ENCODE measurements at places on chromosomes 4 and X.

DNA sequence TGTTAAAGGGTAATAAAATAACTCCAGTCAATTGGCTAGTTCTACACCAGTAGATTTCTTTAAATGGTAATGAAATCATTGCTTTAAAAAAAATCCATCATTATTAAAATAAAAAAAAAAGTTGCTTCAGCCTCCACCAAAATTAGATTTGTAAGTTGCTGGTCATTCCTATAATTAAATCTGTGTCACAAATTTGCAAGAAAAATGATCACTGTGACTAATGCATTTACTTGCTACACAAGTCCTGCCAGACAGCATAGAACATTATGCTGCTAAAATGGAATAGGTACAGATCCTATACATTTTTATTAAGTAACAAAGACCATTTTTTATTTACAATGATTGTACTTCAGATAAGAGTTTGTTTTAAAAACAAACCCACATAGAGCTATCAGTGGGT, 85.8 kb downstream of the SLC10A7 start:
- no peaks in the 10 kb centered on the region for H3K36me3 ChIP-seq
- no peaks in the 10 kb centered on the region for H3K27me3 ChIP-seq
- DNase-seq: no peak
- no peaks in the 10 kb centered on the region for H3K4me1 ChIP-seq
- no peak overlapping the region for H3K27ac ChIP-seq

DNA sequence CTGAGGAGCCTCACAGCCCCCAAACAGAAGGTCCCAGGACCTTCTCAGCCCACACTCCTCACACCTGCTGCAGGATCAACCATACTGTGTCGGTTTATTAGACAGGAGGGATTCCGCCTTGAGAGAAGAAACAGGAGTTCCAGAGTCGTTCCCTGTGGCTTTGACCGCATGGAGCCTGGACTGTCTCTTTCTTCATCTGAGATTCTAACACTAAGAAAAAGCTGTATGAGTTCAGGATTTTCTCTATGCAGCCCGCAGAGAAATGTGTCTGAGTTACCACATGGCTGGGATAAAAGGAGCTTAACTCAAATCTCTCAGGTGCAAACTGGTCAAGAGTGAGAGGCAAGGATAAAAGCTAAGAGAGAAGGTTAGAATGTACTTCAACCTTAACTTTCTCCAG, 126.7 kb downstream of the AFAP1 start:
- H3K4me3 ChIP-seq: no peak overlapping the region
- H3K27me3 ChIP-seq: no peaks in the 10 kb centered on the region
- peaks cover 6% of the 10 kb centered on the region for H3K4me1 ChIP-seq

- no peak overlapping the region for H3K4me3 ChIP-seq
- no peaks in the 10 kb centered on the region for H3K36me3 ChIP-seq
- DNase-seq: no peak
- no peaks in the 10 kb centered on the region for H3K27me3 ChIP-seq
Observed at GRCh38 chrX:117053260-117053659, 590.5 kb upstream of the CT83 start.

DNA sequence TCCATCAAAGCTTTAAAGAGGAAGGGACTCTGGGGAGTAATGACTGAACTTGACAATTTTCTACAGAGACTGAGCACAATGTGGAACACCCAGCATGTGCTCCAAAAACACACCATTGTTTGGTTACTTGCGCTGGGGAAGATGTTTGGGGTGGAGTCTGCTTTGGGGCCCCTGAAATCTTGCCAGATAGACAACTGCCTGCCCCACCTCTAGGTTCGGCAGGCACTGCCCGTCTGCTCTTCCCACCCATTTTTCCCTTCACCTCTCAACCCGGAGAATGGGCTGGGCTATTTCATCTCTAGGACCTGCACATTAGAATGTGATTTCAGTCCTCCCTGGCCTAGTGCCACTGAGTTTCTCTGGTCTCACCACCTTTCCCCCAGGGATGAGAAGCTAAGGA, 41.9 kb downstream of the TSC22D3 start:
- no peaks in the 10 kb centered on the region for H3K36me3 ChIP-seq
- no peak overlapping the region for H3K4me3 ChIP-seq
- no peaks in the 10 kb centered on the region for H3K4me1 ChIP-seq
- H3K27me3 ChIP-seq: no peaks in the 10 kb centered on the region
- DNase-seq: no peak

DNA sequence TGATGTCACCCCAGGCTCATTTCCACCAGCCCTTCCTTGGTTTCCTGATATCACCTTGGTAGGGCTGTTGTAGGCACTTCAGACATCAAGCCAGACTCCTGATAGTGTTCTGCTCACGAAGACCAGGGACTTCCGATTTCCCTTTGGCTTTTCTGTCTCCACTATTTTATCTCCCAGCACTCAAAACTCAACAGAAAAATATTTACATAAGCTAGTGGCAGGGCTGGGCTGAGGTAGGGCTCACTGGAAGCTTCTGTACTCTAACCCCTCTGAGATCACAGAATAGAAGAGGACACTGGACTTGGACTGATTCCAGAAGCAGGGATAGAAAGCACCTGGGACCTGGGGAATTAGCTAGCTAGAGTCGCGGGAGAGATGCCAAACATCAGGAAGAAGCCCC, 34.4 kb upstream of the EFNB1 start:
- H3K36me3 ChIP-seq: no peaks in the 10 kb centered on the region
- DNase-seq: no peak
- no peaks in the 10 kb centered on the region for H3K4me1 ChIP-seq

- no peaks in the 10 kb centered on the region for H3K27me3 ChIP-seq
- no peaks in the 10 kb centered on the region for H3K36me3 ChIP-seq
- H3K27ac ChIP-seq: no peak overlapping the region
- no peaks in the 10 kb centered on the region for H3K4me1 ChIP-seq
Observed at GRCh38 chr4:133320576-133321170, 171.6 kb downstream of the PCDH10 start.

GRCh38 chrX:115226929-115227328, 7.0 kb downstream of the LRCH2 start:
- DNase-seq: no peak
- H3K4me3 ChIP-seq: no peak overlapping the region
- H3K27ac ChIP-seq: no peak overlapping the region
- H3K27me3 ChIP-seq: no peaks in the 10 kb centered on the region
- H3K4me1 ChIP-seq: no peaks in the 10 kb centered on the region
- no peaks in the 10 kb centered on the region for H3K36me3 ChIP-seq

DNA sequence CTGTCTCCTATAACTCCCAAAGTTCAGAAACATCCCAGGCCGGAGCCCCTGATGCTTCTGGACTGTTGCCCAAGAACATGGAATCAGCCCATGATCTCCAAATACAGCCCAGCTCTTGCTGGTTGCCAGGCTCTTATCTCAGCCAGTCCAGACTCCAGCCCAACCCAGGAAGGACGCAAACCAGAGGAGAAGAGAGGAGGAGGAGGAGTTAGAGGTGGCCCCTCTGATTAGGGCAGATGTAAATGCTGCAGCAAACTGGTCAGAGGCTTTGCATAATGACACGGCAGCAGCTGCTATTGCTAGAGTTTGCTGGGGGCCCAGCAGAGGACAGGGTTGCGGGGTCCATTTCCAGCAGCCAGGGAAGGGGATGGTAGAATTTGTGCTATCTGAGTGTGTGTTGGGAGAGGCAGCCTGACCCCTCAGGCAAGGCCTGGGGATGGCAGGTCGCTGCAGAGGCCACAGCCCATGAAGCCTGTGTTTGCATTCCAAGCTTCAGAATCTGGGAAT, 4.2 kb upstream of the OTUD5 start:
- H3K4me3 ChIP-seq: no peak overlapping the region
- no peaks in the 10 kb centered on the region for H3K4me1 ChIP-seq
- DNase-seq: no peak
- peaks cover 4% of the 10 kb centered on the region for H3K36me3 ChIP-seq
- H3K27me3 ChIP-seq: no peaks in the 10 kb centered on the region

All from tibial nerve (tissue), 4 donors.